ENCODE measurements at places on chromosomes 7 and 10.

DNA sequence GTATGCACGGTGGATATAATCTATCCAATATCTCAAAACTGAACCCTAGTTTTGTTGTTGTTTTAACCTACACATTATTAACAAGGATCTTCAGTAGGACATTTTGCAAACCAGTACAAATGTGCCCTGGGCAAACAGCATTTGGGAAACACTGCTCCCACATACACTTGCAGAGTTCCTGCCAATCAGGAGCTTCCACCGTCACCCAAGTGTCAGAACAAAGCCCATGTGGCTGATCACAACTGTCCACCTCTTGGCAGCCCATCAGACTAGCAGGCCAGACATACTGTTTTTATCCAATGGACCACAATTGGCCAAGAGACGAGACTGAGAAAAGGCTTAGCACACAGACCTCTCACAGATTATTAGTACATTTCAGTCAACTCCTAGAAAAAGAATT is 200.4 kb downstream of the FAM107B start:
- no peak for DNase-seq

GRCh38 chr10:127736915-127737562 is at the start of gene FOXI2:
TSS of gene FOXI2 (plus strand) at chr10:127737185. CDS start at chr10:127737274, 89 bp downstream.
- DNase-seq: no peak

DNA sequence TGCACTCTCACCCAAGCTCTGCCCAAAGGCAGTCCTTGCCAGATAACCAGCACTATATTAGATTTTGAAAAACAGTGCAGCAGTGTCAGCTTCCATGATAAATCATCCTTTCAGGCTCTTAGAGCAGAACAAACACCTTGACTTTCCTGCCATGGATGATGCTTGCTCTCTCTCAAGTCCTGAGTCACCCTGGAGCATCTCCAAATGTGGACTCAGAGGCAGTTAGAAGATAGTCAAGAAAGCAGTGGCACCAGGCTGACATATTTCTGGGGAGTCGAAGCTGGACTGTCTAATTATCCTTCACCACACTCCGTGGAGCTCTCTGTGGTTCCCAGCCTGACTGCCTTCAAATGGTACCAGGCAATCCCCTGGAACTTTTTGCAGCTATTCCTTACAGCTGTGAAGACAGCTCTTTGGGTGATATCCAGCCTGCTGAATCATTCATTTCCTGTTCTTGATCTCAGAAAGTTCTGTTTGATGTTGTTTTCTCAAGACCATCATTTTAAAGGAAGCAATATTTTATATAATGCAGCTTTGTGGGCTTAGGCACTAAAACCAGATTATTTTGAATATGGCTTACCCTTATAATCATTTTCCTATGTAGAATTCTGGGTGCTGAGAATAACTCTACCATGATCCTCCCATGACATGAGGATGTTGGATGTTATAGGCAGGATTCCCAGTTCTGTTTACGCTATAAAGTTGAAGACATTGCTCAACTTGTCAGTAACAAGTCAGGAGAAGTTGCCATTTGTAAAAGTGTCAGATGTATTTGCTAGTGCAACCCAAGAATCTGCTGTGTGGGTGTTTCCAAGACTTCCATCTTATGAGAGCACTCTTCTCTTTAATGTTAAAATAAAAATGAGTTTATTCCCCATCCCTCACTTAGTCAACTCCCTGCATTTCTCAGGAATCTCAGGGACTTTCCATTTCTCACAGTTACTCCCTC is 233.8 kb downstream of the C7orf25 start:
- DNase-seq: peak; percentile 77

- DNase-seq: no peak
These were observed 57.8 kb downstream of the MICU1 start for GRCh38 chr10:72567889-72568640.

DNA sequence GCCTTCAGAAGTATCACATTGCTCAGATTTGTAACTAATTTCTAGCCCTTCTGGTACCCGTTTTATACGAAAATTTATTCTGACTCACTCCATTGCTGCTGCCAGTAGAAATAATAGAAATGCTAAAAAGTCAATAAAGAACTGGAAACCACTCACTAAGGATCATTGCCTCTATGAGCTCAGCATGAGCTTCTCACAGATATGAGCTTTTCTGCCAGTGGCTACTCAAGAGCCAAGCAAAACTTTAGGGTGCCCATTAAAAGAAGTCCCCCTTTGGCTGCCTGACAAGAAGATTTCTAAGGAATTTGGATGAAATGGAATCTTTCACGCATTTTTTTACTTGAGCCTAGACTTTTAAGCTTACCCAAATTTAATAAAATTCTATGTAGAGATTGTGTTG is 52.5 kb downstream of the GPR37 start:
- no peak for DNase-seq

Data from femur (tissue), 1 donor.